ENCODE measurements at places on chromosomes 3 and 15.

GRCh38 chr15:51368751-51369450, 27.4 kb downstream of the GLDN start:
- DNase-seq = no peak

- no peak for DNase-seq
These were observed 202.8 kb downstream of the TP63 start for GRCh38 chr3:189833996-189834395.

DNA sequence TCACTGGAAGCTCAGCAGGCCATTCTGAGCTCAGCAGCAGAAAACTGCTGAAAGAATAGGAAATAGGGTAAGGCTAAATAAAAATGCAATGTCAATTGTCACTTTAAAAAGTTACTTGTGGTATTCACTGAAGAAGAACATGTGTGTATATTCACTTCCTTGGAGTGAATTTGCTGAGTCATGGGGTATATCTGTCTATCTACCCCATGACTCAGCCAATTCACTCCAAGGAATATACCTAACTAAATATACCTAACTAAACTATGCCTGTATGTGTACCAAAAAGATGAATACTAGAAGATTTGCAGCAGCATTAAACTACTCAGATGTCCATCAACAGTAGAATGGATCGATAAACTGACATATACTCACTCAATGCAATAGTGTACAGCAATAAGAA, 69.5 kb upstream of the KCNAB1 start:
- DNase-seq = no peak

- DNase-seq = peak; percentile 77
These were observed 22.1 kb upstream of the IP6K2 start for GRCh38 chr3:48738926-48739616.

- DNase-seq = no peak
These were observed 34.5 kb downstream of the RAB27A start for GRCh38 chr15:55254916-55255679.

- no peak for DNase-seq
These were observed 443.7 kb downstream of the NR2F2 start for GRCh38 chr15:96774216-96774615.

DNA sequence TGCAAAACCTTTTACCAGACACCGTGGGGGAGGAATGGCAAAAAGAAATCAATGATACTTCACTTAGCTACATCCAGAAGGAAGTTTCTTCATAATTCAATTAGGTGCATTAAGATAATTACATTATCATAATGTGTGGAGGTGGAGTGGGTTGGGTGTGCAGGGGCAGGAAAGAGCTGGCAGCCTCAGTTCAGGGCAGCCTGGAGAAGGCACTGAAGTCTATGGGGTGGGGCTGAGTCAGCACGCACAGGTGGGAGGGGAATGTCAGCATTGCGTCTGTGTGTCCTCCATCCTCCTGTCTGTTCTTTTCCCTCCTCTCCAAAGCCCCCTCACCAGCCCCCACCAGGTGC, 278.8 kb downstream of the GABRG3 start:
- DNase-seq = no peak

DNA sequence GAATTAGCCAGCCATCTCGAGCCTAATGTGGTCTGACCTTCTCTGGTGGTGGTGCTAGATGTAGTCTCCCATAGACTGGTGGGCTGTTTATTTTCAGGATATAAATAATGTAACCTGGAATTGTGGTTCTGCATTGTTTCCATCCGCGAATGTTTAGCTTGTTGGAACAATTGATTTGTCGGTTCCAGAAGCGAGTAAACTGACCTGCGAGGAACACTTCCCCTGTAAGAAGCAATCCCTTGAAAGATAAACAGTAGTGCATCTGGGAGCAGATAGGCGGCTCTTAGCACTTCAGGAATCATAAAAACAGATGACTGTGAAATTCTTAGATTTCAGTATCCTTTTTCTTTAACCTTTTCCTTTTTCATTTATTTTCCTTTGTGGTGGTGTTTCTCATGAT, 157.8 kb downstream of the GHSR start:
- no peak for DNase-seq

GRCh38 chr3:124281453-124282316, 289.8 kb upstream of the ROPN1 start:
- DNase-seq = no peak

DNA sequence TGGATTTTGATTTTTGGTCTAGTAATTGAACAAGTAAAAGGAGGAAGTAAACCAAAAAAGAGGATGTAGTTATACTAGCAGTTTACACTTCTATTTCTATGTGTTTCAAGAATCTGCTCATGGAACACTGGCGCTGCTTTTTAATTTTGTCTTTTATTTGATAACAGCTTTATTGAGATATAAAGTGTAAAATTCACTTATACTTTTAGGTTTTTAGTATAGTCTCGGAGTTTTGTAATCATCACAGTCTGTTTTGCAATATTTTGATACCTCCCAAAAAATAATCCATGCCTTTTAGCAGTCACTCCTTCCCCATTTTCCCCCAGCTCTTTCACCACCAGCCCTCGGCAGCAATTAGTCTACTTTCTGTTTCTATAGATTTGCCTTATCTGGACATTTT, 18.0 kb downstream of the UBE2E2 start:
- no peak for DNase-seq

GRCh38 chr15:60554494-60554893, 75.6 kb upstream of the ICE2 start:
- DNase-seq = no peak

DNA sequence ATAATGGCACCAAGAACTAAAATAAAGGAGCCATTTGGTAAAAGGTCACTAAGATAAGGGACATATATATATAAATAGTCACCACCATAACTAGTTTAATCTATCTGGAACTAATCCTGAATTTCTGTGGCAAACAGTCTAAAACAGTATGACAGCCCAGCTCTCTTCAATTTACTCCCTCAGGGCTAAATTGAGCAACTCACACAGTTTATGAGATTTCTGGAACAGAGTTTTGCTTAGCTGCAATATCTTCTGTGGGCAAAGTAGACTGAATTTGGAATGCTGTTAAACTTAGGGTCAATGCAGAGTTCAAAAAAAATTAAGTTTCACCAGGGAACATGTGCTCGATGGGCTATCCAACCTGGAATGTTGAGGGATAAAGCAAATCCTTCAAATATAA, 70.1 kb upstream of the VEPH1 start:
- no peak for DNase-seq

- DNase-seq = peak; percentile 89
These were observed 16.3 kb upstream of the JMJD7 start for GRCh38 chr15:41811432-41812195.

- DNase-seq = no peak
These were observed 167.2 kb downstream of the ISL2 start for GRCh38 chr15:76503804-76504203.

- no peak for DNase-seq
These were observed 8.0 kb downstream of the SENP2 start for GRCh38 chr3:185594073-185594472.

- DNase-seq = no peak
These were observed 271.6 kb downstream of the CHL1 start for GRCh38 chr3:468172-468571.

DNA sequence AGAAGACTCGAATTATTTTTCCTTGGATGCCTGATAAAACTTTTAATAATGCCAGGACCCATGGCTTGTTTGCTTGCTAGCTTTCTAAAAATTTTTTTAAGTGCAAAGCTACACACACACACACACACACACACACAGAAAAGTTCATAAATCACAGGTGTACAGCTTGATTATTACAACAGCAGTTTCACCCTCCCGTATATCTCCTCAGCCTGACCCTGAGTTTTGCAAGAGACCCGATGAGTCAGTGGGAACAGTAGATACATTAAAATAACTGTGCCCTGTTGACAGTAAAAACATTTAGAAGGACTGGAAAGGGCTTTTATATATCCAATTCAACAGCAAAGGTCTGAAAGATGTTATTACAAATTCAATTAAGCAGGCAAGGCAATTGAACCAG, 46.7 kb downstream of the EMC4 start:
- no peak for DNase-seq

GRCh38 chr15:101320501-101321052, 25.5 kb upstream of the SNRPA1 start:
- peak; percentile 54 for DNase-seq

DNA sequence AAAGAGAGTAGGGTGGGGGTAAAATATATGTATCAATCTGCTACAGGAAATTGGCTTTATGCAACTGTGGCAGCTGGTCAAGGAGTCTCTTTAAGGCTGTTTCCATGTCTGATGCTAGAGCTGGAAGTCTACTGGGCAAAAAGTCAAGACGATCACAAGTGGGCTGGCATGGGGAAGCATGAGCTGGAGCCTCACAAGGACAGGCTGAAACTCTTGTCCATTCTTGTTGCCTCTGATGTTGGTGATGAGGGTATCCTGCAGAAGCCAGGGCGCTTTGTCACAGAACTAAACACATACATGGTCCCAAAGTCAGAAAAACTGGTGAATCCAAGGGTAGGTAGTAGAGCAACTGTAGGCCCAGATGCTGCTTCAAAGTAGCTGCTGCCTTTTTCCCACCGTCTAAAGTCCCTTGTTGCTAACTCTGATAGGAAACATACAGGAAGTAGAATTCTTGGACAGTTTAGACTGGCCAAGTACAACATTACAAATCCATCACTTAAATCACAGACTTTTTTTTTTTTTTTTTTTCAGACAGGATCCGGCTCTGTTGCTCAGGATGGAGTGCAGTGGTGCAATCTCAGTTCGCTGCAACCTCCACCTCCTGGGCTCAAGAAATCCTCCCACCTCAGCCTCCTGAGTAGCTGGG, 54.2 kb downstream of the RPL39L start:
- no peak for DNase-seq

DNA sequence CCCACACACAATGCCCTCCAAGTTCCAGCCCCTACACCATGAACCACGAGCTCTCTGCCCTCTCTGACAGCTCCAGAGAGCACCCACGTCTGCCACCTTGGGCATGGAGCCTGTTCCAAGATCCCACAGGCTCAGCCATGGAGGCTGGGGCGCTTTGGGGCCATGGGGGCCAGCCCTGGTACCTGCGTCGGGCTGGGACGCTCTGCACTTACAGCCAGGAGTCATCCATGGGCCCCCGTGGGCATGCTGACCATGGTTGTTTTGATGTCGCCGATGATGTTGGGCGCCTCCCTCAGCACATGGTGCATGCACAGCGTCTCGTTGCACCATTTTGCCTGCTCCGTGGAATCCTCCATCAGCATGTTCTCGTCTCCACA, 51.9 kb upstream of the UBE2Q2 start:
- DNase-seq = no peak

DNA sequence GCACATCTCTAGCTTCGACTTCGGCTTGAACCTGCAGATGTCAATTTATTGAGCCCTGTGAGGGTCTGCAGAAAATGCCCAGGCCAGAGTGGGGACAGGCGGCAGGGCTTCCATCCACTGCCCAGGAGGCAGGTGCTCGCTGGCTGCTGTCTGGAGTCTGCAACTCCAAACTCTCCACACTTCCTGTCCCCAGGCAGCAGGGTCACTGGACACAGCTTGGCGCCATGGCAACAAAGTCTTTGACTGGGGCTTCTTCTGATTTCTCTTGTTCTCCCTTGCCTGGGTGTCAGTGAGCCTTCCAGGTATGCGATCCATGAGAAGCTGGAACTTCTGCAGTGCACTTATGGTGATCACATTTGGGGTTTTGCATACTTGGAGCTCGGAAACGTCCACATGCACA, 33.5 kb downstream of the SV2B start:
- DNase-seq = no peak

DNA sequence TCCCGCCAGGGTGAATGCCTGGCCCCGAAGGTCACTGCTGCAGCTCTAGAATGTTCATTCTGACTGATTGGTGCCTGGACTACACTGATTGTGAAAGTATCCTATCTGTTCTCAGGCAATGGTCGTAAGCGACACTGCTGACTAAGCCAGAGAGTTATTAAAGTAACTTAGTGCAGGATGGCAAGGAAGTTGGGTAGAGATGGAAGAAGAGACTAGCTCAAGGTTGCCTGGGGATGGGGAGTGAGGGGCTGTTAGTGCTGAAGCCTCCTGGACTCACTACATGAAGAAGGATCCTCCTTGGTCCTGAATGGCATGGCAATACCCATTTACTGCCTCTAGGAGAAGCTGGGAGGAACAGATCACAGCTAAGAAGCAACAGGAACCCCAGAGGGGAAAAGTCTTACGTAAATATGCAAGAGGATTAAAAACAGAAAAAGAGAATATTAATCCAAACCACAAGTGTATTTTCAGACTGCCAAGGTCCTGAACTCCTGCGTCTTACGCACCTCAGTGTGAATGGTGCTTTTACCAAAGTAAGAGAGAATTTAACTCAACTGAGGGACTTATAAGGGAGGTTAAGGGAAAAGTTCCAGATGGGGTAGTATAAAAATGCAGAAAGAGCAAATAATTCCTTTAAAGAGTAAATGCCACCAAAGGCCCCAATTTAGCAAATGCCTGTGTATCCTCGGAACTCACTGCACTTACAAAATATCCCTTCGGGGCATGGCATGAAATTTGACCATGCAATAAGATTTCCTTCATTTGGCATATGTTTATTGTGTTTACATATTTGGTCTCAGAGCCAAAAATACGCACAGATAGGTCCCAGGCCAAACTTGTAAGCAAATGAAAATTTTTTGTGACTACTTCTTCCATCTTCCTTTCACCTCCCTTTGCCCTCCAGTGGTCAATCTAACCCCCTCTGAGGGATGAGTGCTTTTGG, 64.0 kb upstream of the DGKG start:
- no peak for DNase-seq

DNA sequence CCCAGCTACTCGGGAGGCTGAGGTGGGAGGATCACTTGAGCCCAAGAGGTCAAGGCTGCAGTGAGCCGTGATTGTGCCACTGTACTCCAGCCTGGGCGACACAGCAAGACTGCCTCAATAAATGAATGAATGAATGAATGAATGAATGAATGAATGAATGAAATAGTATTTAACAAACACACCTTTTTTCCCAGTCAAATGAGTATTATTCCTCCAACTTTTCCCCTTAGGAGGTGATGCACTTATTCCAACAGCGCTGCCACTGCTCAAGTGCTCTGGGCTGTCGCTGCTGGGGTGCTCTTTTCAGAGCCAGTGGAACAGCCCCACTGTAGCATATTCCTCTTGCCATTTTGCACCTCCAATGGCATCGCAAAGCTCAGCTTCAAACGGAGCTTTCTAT, 66.8 kb upstream of the RAD18 start:
- no peak for DNase-seq

- DNase-seq = no peak
These were observed 80.1 kb downstream of the EOMES start for GRCh38 chr3:27641888-27642601.

- no peak for DNase-seq
These were observed 638.0 kb downstream of the OTOL1 start for GRCh38 chr3:162134571-162134970.

DNA sequence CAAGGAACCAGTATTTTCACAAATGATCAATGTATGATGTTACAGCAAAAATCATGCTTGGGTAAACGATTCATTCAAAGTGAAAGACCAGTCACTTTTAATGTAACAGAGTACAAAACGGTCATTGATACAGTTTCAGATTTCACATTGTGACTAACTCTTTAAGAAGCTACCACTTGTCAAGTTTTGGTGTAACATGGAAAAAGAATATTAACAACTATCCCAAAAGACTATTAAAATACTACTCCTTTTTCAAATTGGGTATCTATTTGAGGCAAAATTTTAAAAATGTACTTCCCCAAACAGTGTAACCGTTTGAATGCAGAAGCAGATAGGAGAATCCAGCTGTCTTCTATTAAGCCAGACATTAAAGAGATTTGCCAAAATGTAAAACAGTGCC, 31.7 kb downstream of the AKAP13 start:
- DNase-seq = no peak

- DNase-seq = no peak
These were observed 350.1 kb upstream of the ADAMTS9 start for GRCh38 chr3:65037861-65038260.

Measured in left ventricle myocardium superior (tissue), 1 donor.